ENCODE measurements at places on chromosomes 5 and 9. TPM values are rescaled to one million over a fixed set of nuclear protein-coding genes. Genes with fewer than 3 reads are reported as not detected.

ADGRD2 gene
- not detected for total RNA-seq

TCF7 gene
- total RNA-seq, result 0.29 TPM

OCLN gene
- 9.0 TPM for total RNA-seq

NUDT2 gene
- 30.6 TPM for total RNA-seq

C9orf50 gene
- not detected for total RNA-seq

SPATA31E1 gene
- total RNA-seq, result not detected

SPATA31A3 gene
- total RNA-seq, result not detected

CCL27 gene
- total RNA-seq, result 0.49 TPM

CDH10 gene
- total RNA-seq, result 0.33 TPM

GLDC gene
- total RNA-seq, result 2.9 TPM
